Activated CD4-positive, alpha-beta T cell treated with anti-CD3 and anti-CD28 coated beads, Interleukin-10, Interleukin-2, amounts not matched to agents 100 ng/mL and 50 ng/mL, durations not matched to agents 16 hours and 8 hours (primary cell): ENCODE measurements at places on chromosomes 1 and 21.

GRCh38 chr1:68140536-68140935, 90.1 kb upstream of the DIRAS3 start:
- no peak for DNase-seq

DNA sequence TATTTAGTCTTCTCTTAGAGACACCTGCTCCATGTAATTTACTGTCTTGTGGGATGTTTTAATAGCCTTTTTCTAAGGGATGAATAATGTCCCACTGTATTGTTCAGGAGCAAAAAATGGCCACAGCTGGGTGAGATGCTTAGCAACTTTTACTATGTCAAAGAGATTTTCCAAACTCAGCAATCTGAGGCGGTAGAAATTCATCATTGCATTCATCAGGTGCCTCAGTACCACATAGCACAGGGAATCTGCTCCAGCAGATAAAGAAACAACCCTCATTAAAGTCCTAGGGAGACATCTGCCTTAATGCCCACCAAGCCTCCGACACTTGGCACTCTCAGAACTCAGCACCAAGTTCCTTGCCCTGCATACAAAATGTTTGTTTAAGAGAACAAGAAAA, 266.9 kb downstream of the SIPA1L2 start:
- DNase-seq: no peak

DNA sequence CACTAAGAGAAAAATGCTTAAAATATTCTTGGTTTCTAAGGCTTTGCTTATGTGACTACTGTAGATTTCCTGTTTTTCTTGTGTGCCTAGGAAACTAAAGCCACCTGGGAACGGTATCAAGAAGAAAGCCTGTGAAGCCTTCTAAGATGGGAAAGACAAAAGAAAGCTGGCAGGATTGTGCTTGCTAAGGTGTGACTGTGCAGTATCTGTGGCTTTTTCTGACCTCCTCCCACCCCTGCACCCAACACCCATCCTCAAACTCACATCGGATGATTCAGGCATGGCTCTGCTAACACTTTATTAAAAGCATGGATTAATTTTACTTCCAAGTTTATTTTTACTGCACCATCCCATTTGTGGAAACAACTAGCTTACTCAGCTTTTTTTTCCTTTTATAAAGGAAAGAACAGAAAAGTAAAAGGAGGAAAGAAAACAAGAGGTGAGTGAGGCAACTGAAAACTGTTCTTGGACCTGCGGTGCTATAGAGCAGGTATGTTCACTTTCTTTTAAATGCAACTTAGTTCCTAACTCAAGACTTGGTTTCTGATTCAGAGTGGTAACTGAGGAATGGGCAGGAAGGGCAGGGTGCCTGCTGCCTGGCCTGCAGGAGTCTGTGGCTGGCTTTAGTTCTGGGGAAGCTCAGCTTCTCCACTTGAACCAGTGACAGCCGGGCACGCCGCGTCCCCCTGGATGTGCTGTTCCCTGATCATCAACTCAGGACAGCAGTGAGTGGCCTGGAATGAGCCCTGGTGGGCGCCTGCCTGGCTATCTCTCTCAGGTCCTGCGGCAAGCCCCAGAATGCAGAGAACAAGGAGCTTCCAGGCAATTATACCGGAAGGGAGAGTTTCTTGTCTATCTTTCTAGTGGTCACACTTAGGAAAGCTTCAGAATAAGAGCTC, at the start of gene GBP6:
Gene GBP6 (plus strand): TSS at position 422 of the 899 bp plus-strand sequence. CDS start 4,493 bp downstream, outside the sequence.
- DNase-seq: peak; percentile 29

DNA sequence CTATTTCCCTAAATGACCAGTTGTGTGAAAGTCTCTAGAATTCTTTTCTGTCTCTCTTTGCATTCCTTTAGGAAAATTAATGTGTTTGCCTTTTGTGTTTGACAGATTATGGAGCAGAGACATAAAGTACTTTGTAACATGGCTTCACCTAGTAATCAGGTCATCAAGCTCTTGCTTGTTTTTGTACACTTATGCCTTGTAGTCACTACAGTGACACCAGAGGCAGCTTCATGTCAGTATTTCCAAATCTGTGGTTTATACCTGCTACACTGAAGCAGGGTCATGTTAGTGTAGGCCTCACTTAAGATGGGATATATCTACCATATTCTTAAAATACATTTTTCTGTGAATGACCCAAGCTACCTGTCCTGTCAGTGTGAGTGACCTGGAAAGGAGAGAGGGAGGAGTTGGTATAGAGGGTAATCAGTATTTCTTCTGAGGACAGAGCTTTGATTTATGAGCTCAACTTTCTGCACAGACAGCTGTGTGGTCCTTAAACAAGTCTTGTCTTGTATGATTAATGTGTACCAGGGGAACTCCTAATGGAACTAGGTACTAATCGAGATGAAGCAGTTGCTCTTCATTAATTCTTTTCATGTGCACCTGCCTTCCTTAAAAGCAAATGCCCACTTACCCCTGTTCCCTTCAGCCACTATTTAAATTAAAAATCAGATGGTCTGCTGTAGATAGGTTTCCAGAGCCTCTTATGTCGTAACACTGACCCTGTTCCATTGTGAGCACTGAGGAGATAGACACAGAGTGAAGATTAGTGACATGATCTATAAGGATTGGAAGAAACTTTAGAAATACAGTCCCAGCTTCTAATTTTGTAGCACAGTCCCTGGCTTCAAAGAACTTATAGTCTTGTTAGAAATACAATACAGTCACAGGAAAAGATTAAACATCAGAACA, 45.7 kb downstream of the MACO1 start:
- DNase-seq: peak; percentile 15

GRCh38 chr1:55179177-55179835, 35.9 kb downstream of the USP24 start:
- DNase-seq: no peak
